ENCODE measurements at places on chromosomes 16 and 17.

- DNase-seq = no peak
Observed at GRCh38 chr16:399340-400019, 2.2 kb upstream of the DECR2 start.

DNA sequence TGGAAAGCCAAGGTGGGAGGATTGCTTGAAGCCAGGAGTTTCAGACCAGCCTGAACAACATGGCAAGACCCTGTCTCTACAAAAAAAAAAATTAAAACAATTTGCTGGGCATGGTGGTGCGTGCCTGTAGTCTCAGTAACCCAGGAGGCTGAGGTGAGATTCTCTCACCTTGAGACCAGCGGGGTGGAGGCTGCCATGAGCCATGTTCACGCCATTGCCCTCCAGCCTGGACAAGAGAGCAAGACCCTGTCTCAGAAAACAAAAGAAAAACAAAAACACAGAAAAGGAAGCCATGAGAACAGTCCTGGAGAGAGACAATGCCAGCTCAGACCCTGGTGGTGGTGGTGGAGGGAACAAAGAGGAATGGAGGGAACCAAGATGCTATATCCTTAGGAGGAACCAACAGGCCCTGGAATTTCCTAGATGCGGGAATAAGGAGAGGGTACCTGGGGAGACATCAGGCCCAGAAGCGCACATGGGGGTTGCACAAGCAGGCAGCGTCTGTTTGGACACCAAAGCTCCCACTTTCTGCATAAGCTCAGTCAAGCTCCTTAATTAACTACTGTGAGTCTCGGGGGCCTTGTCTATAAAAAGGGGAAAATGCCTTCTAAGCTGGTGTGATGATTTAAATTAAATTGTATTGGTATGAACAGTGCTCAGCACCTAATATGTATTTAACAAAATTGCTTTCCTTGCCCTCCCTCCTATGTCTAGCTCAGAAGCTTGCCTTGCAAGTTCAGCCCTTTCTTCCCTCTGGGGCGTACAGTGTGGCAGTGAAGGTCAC, 143.8 kb downstream of the CCT6B start:
- no peak for DNase-seq

GRCh38 chr17:2215616-2216364, 87.8 kb downstream of the SMG6 start:
- peak; percentile 75 for DNase-seq

- no peak for DNase-seq
Observed at GRCh38 chr16:88888461-88889387, 22.3 kb upstream of the PABPN1L start.

- no peak for DNase-seq
Observed at GRCh38 chr17:1755252-1755826, 6.5 kb upstream of the SERPINF1 start.

DNA sequence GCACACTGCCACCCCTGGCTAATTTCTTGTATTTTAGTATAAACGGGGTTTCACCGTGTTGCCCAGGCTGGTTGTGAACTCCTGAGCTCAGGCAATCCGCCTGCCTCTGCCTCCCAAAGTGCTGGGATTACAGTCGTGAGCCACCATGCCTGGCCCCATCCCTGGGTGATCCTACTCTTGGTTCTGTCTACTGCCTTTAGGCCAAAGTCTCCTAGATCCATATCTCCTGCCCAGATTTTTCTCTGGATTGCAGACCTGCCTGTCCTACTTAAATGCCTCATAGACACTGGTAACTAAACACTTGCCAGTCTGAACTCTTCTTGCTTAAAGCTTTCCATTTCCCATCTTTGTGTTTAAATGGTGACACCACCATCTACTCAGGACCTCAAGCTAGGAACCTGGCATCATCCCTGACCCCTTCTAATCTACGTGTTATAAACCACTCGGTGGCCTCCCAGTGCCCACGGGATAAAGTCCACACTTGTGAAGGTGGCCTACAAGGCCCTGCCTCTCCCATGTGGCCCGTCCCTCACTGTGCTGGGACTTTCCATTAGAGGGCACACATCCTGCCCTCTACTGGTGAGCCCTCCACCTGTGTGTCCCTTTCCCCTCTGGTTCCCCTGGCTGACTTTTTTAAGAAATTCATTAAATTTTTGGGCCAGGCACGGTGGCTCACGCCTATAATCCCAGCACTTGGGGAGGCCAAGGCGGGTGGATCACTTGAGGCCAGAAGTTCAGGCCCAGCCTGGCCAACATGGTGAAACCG, 51.1 kb downstream of the USP43 start:
- no peak for DNase-seq

DNA sequence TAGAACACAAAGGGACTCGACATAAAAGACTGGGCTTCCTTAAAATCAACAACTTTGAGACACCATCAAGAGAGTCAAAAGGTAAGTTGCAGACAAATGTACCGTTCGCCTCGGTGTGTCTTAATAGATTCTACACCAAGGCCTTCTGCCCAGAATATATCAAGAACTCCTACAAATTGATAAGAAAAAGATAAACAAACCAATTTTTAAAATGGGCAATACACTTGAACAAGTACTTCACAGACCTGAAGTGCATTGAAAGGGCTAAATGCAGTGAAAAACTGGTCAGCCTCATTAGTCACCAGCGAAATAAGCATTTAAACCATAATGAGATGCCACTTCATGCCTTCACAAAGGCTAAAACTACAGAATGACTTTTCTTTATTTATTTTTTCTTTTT, 20.4 kb upstream of the BAHCC1 start:
- DNase-seq = no peak

- no peak for DNase-seq
Observed at GRCh38 chr17:4072487-4073157, 70.2 kb downstream of the ZZEF1 start.

GRCh38 chr16:89322321-89323119, 105.0 kb downstream of the ZNF778 start:
- DNase-seq = no peak

- no peak for DNase-seq
Observed at GRCh38 chr16:25679511-25679910, 12.2 kb upstream of the HS3ST4 start.

GRCh38 chr17:76092526-76093413, 10.8 kb downstream of the EXOC7 start:
- DNase-seq = no peak

GRCh38 chr16:73321853-73322252, 273.9 kb upstream of the ZFHX3 start:
- DNase-seq = no peak

DNA sequence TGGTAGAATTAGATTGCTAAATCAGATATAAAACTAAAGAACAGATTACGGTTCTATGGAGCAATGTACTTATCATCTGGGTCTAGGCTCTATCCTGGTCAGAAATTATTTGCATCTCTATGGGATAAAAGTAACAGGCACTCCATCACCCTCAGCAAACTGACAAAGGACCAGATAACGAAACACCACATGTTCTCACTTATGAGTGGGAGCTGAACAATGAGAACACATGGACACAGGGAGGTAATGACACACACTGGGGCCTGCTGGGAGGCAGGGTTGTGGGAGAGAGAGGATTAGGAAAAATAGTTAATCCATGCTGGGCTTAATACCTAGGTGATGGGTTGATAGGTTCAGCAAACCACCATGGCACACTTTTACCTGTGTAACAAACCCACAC, 61.9 kb downstream of the MPHOSPH6 start:
- no peak for DNase-seq

- no peak for DNase-seq
Observed at GRCh38 chr16:50173316-50173715, 20.2 kb downstream of the TENT4B start.

DNA sequence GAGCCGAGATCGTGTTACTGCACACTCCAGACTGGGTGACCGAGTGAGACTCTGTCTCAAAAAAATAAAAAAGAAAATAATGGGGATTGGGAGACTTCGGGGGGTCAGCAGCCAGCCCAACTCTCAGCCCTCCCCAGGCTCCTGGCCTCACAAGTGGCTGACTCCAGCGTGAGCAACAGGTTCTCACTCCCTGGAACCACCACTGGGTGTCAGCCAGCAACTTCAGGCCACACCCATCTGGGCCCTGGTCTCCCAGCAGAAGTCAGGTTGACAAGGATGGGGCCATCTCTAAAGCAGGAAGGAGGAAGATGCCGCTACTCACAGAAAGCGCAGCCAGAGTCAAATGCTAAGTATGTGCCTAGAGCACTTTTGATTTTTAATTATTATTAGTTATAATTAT, 139.4 kb downstream of the C16orf78 start:
- DNase-seq = no peak

DNA sequence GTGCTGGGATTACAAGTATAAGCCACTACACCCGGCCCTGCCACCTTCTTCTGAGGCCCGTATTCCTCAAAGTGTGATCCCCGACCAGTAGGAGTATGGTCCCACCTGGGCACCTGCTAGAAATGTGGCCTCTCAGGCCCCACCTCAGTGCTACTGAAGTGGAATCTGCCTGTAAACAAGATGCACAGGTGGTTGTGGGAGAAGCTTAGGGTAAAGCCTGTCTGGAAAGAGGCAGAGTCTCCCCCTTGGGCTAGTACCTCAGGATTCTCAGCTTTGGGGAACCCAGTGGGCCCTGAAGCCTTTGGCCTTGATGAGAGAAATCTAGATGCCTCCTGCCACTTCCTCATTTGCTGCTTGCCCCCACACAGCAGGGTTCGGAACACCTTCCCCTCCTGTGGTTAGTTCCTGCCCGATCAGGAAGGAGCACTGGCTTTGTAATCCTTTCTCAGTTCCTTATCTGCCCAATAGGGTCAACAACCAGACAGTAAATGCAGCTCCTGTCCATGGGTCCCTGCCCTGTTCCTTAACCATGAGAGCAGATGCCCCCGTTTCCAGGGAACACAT, 25.2 kb downstream of the TK2 start:
- DNase-seq = peak; percentile 44

DNA sequence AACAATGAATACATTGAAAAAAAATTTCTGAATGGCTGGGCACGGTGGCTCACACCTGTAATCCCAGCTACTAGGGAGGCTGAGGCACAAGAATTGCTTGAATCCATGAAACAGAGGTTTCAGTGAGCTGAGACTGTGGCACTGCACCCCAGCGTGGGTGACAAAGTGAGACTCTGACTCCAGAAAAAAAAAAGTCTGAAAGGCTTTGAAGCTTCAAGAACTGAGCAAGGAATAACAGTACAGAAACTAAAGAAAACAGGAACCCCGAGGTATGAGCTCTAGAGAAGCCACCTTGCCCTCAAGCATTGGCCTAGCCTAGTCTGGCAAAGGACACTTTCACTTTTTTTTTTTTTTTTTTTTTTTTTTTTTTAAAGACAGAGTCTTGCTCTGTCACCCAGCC, 45.0 kb downstream of the TEX2 start:
- DNase-seq = peak; percentile 57

GRCh38 chr17:55090079-55090492, 121.5 kb downstream of the STXBP4 start:
- DNase-seq = no peak

- no peak for DNase-seq
Observed at GRCh38 chr16:55661941-55662643, 6.3 kb downstream of the SLC6A2 start.

- DNase-seq = peak; percentile 51
Observed at GRCh38 chr17:29760279-29761039, 137.7 kb upstream of the CORO6 start.

- DNase-seq = no peak
Observed at GRCh38 chr17:48162946-48163506, 55.5 kb downstream of the SNX11 start.

GRCh38 chr17:32240750-32241149, 24.9 kb upstream of the RHBDL3 start:
- DNase-seq = no peak

DNA sequence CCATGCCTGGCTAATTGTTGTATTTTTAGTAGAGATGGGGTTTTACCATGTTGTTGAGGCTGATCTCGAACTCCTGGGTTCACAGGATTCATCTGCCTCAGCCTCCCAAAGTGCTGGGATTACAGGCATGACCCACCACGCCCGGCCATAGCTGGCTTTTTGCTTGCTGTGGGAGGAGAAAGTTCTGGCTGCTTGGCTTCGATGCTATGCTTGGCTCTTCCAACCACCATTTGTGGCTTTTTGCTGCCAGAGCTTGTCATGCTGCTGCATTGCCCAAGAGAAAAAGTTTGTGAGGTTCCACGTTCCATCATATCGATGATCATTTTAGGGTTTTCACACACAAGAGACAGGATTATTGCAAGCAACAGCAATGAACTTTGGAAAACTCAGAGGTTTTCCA, 16.2 kb downstream of the BMERB1 start:
- DNase-seq = no peak

DNA sequence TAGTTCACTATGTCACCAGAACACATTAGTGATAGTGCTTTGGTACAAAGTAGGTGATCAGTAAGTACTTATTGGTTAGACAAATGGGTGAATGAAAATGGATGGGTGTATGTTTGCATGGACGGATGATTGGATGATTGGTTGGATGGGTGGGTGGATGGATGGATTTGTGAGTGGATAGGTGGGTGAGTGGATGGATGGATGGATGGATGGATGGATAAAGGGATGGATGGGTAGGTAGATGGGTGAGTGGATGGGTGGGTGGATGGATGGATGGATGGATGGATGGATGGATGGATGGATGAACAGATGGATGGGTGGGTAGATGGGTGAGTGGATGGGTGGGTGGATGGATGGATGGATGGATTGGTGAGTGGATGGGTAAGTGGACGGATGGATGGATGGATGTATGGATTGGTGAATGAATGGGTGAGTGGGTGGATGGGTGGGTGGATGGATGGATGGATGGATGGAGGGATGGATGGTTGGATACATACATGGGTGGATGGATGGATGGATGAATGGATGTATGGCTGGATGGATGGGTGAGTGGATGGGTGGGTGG, 225.3 kb upstream of the GSE1 start:
- DNase-seq = no peak

DNA sequence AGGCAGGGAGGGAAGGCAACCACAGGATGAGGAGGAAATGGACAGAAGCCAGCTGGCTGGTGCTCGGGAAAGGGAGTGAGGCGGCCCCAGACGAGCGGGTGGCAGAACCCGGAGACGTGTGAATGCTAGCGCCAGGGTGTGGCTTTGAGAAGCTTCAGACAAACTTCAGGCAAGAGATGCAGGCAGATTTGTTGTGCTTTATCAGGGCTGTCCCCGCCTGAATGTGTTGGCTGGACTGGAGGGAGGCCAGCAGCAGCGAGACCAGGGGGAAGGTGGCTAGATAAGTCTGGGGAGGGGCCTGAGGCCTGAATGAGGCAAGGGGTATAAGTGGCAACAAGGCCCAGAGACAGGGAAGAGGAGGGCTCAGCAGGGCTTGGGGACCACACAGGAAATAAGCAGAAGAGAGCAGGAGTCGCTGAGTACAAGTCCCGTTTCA, 22.0 kb downstream of the CAMKK1 start:
- no peak for DNase-seq
